ENCODE measurements at places on chromosomes 7 and 10.

- DNase-seq, result peak; percentile 10
These were observed 4.6 kb upstream of the ANKRD26 start for GRCh38 chr10:27104919-27105318.

DNA sequence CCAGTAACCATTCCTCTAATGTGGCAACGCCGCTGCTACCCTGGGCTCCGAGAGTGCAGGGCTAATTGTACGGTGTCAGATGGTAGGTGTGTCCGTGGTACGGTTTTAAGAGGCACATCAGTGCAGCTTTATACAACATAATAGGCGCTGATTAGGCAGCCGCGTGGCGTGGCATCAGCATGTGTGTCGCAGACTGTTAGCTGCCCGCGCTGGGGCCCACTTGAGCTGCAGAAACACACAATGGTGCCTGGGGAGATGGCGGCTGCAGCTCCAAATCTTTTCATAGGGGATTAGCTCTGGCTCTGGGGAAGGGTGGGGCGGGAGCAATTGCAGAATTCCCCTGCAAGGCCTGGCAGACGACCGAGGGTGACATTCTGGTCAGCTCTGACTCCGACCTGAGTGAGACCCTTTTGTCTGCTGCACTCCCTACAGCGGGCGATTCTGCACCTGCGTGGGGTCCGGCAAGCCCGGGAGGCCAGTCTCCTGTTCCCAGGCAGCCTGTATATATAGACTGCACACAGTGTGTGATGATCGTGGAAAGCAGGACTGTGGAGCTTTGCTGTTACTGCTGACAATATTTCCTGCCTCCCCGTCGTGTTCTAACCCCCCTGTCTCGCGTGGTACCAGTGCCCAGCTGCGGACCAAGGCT is 722.7 kb upstream of the CELF2 start:
- no peak for DNase-seq

DNA sequence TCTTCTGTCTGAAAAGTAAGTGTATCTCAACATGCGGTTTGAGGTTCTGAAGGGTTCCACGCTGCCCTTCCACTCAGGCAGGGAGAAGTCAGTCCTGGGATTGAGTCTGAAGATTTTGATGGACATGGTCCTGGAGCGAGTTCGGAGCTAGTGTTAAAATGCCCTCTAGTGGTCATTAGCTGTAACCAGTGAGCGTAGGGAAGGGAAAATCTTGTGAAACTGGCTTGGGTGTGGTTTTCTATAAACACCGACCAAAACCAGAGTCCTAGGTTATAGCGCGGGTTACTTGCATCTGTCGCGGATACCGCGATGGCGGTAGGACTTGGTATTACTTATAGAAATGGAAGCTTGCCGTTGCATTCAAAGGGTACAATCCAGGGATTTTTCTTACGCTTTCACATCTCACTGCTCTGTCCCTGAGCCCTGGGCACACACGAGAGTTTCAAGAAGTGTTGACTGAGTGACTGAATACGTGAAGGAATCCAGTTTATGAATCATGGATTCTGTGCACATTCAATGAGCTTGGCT is 348.2 kb upstream of the C7orf33 start:
- DNase-seq, result peak; percentile 63

- DNase-seq, result no peak
These were observed 450.6 kb upstream of the AUTS2 start for GRCh38 chr7:69147631-69148030.

- no peak for DNase-seq
These were observed 79.5 kb downstream of the COL13A1 start for GRCh38 chr10:69881202-69881601.

DNA sequence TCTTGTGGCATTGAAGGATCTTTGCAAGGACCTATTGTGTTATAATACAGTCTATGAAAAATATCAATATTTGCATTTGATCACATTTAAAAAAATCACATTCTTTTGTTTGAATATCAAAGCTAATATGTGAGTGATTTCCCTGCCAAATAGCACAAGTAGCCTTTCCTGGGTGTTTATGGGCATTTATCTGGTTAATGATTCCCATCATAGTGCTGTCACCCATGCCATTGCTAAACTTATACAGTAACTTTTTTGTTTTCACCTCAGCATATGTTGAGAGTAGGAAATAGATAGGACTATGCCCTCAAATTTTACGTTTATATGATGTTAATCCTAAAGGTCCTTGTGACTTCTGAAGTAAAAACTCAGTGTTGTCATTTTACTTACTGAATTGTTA is 136.9 kb downstream of the CFTR start:
- no peak for DNase-seq

DNA sequence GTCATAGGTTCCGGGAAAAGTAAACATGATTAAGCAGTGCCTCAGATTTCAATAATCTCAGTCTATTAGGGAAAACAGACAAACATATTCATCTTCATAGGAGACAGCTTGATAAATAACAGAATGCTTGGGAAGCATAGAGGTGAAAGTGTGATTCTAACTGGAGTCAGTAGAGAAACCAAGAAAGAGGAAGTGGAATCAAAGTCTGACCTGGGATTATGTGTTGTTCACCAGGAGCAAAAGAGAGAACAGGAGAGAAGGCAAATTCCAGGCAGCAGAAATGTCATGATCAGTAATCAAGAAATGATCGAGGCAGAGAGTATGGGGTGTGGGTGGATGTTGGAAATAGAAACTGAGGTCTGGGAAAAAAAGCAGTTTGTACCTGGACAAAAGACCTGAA is 43.7 kb downstream of the DGKB start:
- no peak for DNase-seq

- DNase-seq, result no peak
These were observed 73.2 kb downstream of the CALD1 start for GRCh38 chr7:134852625-134853024.

GRCh38 chr7:155483868-155484325 is 26.0 kb downstream of the EN2 start:
- DNase-seq, result no peak

DNA sequence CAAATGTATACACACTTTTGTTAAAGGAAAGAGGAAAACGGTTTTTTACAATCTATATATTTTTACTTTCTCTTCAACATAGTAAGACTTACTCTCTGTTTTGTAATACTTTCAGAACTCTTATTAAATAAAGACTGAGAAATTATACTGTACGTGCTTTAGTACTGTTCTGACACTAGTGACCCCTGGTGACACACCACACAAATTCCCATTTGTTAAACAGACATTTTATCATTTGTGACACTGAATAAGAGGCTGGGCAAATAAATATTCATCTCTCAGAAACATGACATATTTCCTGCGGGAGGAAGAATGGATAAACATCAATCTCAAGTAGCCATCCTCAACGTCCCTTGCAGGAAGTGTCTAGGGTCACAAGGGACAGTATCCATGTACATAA is 68.9 kb upstream of the ZNF33B start:
- DNase-seq, result no peak

DNA sequence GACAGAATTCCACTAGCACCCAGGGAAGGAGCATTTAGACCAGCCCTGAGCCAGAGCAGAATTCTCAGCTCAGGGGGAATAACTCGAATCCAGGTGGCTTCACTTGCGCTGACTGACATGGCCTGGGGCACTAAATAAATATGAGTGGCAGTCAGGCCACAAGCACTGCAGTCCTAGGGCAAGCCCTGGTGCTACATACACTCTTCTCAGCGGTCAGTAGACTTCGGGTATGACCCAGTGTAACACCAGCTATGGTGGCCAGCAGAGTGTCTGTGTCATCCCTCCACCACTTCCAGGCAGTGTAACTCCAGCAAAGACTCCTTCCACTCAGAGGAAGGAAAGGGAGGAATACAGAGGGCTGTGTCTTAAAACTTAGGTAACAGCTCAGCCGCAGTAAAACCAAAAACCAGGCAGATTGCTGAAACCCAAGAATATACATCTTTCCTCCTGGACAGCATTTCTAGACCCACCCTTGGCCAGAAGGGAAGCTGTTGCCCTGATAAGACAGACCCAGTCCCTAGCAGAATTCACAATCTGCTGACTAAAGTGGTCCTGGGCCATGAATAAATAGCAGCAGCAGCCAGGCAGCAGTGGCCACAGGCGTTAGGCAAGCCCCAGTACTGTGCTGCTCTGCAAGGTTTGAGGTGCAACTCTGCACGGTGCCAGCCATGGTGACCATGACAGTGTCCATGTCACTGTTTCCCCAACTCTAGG is 77.0 kb downstream of the SNX13 start:
- no peak for DNase-seq

DNA sequence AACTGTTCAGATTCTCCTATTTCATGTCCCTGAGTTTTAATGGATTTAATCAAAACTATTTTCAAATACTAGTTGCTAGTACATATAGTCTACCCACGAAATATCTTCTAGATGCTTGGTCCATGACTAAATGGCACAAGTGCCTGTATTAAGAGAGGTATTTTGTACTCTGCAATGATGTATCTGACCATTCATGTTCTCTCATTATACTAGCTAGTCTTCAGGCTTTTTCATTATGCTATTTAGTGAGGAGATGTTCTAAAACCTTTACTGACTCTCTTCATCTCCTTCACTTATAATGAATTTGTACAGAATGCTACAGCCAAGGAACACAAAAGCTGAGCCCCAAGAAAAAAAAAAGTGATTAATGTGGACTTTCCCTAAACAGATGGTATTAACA is 222.5 kb downstream of the AHR start:
- DNase-seq, result no peak

- DNase-seq, result peak; percentile 63
These were observed 128.2 kb upstream of the CHST15 start for GRCh38 chr10:124221356-124222317.

DNA sequence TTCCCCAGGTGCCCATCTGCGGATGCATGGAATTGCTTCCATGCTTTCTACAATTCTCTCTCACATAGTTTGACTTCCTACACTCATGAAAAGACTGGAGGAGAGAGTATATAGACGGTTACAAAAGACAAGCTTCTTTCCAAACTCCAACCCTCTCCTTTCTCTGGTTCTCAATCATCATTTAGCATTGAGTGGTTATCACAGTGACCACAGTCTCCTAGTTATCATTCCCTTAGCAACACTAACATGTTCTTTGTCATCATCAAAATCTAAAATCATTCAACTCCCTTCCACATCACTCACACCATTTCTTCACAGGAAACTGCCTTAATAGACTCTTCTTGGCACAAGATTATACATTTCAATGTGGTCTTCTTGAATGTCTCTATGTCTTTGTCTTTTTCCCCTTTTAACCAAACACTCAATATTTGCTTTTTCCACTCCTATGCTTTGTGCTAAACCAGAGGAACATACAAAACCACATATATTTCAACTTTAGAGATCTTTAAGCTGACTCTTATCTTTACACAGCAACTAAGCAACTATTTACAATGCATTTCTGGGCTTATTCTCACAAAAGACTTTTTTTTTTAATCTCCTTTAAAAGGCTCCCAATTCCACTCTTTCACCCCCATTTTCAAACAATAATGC is 126.3 kb downstream of the CNOT4 start:
- no peak for DNase-seq

- no peak for DNase-seq
These were observed 486.0 kb upstream of the LRRN3 start for GRCh38 chr7:110604885-110605284.

DNA sequence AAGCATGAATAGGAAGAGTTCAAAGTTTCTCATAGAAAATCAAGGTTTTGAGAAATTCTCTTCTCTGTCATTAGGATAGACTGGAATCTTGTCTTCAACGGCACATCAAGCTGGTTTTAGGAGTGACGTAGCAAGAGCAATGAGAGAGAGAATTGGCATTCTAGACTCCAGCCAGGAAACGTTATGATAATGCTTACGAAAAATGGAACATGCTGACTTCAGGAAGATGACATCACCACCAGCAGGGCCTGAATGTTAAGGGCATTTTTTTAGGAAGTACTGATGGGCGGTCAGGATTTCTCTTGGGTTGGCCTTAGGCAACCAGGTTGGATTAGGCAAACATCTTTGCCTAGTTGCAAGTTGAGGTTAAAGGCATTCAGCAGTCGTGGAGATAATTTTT is 213.2 kb upstream of the CTBP2 start:
- no peak for DNase-seq

DNA sequence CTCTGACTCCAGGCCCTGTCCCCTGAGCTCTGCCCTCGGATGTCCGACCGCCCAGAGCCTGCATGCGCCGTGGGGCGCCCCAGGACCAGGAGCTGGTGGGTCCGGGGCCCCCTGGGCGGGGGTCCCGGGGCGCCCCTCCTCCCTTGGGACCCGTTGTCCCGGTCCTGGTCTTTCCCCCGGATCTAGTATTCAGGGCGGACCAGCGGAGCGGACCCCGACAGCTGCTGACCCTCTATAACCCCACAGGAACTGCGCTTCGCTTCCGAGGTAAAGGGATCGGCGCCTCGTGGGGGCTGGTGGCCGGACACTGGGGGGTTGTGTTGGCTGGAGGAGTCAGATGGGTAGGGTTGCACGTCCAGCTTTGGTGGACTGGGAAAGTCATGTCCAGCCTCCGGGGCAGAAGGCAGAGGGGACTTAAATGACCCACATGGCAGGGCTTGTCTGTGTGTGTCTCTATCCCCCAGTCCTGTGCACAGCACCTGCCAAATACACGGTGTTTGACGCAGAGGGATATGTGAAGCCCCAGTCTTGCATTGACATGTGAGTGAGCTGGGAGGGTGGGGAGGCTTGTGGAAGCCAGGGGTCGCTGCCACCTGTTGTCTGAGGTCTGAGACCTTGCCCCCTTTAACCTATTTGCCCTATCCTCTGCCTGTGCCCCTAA is 520 bp downstream of the MOSPD3 start:
- peak; percentile 72 for DNase-seq

- DNase-seq, result peak; percentile 26
These were observed 104.6 kb downstream of the HIPK2 start for GRCh38 chr7:139673230-139673629.

DNA sequence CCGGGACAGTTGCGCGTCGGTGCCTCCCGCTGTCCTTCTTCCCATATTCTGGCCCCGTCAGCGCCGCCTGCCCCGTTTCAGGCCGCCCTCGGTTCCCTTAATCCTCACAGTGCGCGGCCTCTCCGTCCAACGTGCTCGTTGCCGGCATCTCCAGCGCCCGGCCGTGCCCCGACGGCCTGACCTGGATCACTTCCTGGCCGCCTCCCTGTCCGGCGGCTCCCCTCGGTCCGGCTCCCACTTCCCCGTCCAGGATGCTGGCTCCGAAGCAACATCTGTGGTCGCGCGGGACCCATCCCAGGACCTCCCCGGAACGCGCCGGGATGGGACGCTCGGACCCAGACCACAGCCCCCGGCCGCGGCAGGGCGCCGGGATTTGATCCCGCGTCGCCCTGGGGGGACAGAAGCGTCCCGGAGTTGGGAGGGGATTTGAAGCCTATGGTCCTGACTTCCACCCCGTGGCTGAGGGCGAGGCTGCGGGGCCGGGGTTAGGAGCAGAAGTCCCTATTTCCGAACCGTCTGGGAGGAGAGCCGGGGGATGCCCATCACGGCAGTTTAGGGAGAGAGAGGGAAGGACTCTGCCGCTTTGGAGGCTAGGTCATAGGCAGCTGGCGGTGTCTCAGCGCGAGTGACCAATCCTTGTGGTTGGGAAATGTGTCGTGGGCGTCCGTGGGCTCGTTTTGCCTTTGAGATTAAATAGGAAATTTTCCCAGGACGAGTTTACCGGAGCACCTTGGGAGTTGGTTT is 53.8 kb downstream of the KCTD7 start:
- DNase-seq, result no peak
